ENCODE measurements at places on chromosomes 4 and X.

DNA sequence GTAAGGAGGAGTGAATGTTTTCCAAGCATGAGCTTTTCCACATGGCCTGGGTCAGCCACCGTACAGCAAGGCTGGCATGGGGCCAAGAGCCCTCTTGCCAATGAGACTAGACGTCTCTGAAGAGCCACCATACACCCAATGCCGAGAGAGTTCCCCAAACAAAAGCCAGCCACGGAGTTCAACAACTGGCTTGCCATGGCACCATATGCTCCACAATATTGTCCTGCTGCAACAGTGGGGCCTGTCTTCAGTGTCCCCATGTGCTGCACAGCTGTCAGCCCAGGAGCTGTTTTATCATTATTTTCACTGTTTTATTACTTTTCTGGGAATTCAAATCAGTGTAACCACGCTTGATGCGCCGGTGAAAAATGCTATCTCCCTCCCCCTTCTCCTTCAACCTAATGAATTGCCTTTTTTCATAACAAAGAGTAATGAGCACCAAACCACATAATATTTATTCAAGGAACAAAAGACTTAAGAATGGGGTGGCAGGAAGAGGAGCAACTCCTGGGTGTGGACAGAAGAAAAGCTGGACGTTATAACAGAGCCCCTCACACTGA, 18.4 kb downstream of the MAML3 start:
- DNase-seq = no peak

DNA sequence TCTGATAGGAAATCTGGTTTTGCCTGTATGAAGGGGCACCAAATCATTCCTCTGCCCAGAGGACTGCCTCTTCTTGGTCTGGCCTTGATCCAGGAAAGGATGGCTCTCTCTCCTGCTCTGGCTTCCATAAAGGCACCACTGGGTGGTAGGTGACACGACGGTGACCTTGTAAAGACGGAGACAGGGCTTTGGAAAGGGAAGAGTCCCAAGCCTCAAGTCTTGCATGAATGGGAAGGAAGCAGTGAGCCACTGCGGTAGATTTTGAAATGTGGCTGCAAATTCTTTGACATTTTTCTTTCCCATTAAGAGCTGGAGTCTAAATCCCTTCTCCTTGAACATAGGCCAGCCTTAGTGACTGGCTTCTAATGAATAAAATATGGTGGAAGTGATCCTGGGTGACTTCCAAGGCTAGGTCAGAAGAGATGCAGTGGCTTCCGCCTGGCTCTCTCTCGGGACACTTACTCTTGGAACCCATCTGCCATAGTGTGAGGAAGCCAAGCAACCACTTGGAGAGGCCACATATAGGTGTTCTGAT, 347.4 kb downstream of the BCOR start:
- DNase-seq = no peak

GRCh38 chr4:173477016-173477415, 53.0 kb downstream of the HAND2 start:
- DNase-seq = no peak

GRCh38 chr4:188714501-188714900, 575.3 kb downstream of the TRIML1 start:
- no peak for DNase-seq

- no peak for DNase-seq
These were observed 19.4 kb upstream of the SERTM2 start for GRCh38 chrX:111492085-111492484.

DNA sequence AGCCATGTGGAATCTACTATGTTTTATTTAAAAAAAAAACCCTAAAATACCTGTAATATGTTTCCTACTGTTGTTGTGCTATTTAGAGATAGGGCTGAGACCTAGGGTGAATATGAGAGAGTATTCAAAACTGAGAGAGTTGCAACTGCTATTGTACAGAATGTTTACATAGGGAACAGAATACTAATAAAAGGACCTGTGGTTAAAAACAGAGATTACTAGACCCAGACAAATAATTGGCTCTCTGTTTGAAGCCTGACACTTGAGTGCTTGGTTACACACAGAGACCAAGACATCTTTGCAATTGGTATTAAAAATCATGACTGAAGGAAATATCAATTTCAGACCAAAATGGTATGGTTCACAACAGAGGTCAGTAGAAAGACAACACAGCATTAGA, 278.9 kb upstream of the GIMD1 start:
- DNase-seq = no peak

GRCh38 chr4:76892601-76893000, 5.3 kb downstream of the SOWAHB start:
- no peak for DNase-seq

DNA sequence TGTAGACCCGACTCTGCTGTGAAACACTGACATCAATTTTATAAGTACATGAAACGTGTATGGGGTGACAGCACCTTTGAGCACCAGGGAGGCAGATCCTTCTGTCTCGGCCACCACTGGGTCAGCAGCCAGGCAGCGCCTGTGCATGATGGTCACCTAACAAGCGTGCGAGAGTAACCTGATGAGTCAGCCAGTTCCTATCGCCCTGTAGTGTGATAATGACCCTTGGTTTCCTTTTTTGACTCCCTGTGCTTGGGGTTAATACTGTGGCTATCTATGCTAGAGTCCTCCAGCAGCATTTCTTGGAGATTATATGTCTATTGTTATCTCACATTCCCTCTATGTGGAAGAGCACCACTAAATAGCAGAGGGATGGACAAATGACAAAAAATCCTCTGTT, 101.6 kb downstream of the NPNT start:
- no peak for DNase-seq

GRCh38 chrX:150548251-150548650, 20.2 kb upstream of the MTM1 start:
- DNase-seq = no peak

GRCh38 chr4:163245044-163245728, 78.5 kb upstream of the NAF1 start:
- DNase-seq = no peak

GRCh38 chr4:152028131-152028530, 267.3 kb upstream of the GATB start:
- DNase-seq = no peak

DNA sequence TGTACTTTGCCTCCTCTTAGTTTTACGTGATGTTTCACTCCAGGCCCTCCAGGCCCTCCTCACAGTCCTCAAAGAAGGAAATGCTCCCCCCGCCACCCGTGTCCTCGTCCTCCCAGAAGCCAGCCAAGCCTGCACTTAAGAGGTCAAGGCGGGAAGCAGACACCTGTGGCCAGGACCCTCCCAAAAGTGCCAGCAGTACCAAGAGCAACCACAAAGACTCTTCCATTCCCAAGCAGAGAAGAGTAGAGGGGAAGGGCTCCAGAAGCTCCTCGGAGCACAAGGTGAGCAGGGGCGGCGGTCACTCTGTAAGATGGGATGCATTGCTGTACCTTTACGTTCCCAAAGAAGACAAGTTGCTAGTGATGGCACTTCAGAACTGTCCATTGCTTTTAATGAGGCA, 94.4 kb downstream of the KLHL8 start:
- no peak for DNase-seq

DNA sequence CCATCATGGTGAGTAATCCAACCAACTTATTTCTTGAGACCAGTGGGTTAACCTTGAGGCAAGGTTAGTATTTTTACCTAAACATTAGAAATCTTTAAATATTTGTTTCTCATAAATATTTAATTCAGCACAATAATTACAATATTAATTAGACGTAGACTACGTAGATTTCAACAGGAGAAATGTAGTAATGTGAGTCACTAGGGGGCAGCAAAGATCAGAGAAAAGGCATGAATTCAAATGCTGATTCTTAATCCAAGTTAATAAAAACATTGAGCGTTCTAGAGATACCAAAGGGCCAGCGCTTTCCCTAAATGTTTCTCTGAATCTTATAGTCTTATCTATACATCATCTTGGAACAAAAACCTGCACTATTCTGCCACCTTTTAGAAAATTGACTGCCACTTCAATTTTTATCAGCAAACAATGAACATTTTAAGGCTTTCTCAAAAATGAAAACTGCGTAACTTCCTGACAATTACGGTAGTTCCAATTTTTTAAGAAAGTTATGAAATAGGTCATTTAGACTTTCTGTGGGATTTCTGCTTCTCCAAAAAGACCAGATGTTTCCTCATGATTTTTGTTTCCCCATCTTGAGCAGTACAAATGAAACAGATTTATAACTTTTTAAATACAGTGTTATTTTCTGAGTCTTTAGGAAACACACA, 180.7 kb downstream of the GASK1B start:
- DNase-seq = no peak

GRCh38 chr4:128830906-128831503, 21.5 kb downstream of the JADE1 start:
- no peak for DNase-seq

GRCh38 chr4:109166126-109166525, 136.3 kb downstream of the COL25A1 start:
- no peak for DNase-seq

DNA sequence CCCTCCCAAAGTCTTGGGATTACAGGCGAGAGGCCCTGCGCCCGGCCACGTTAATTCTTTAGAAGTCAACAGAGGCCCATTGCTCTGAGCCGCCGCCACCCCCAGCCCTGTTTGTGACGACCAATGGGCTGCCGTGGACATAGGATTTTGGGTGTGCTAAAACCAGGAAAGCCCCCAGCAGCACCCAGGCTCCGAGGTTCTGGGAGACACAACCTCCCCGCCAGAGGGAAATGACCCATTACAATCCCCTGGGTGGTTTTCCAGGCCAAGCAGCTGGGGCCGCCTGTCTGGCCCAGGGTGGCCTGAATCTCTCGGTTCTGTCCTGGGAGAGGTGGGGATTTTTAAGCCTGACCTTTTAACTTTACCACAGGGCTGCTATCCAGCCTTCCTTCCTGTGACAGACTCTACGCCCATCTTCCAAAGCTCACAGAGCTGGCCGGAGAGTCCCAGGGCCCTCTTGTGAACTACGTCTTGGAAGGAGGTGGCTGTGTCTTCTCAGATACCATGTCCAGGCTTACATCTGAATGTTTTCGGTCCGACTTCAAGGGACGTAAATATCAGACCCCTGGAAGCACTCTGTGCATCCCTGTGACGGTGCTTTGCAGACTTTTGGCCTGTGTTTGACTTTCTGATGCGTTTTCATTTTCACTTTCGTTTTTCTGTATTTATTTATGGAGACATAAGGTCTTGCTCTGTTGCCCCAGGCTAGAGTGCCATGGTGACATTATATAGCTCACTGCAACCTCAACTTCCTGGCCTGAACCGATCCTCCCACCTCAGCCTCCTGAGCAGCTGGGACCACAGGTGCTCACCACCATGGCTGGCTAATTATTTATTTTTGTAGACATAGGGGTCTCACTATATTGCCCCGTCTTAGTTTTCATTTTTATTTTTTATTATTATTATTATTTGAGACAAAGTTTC, 36.0 kb downstream of the P2RY8 start:
- DNase-seq = no peak

DNA sequence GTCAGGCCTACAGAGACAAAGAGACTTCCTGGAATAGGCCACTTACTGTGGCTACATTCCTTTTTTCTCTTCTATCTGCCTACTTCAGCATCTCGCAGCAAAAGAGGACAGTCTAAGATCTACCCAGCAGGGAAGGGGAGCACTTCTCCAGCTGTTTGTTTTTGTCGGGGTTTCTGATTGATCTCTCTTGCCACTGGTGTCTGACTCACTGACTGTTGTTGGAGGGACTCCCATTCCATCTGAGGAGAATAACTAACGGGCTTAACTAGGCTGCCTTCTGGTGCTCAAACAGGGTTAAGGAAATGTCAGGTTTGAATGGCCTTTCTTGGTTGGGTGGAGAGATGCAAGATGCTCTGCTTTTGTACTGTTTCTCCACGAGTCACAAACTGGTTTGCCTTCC, 100.2 kb upstream of the TMEM164 start:
- DNase-seq = no peak
